CD4-positive, alpha-beta memory T cell (primary cell): ENCODE measurements at places on chromosomes 3 and 15. TPM values are rescaled to one million over a fixed set of nuclear protein-coding genes. Genes with fewer than 3 reads are reported as not detected.
A peak's percentile ranks its signal among the peaks of the same experiment; 100 is the strongest.

- no peak for DNase-seq
Measured at GRCh38 chr3:111534701-111535100, 7.3 kb upstream of the CD96 start.

- DNase-seq, result no peak
Measured at GRCh38 chr15:85619992-85620689, 174.6 kb downstream of the KLHL25 start.

DNA sequence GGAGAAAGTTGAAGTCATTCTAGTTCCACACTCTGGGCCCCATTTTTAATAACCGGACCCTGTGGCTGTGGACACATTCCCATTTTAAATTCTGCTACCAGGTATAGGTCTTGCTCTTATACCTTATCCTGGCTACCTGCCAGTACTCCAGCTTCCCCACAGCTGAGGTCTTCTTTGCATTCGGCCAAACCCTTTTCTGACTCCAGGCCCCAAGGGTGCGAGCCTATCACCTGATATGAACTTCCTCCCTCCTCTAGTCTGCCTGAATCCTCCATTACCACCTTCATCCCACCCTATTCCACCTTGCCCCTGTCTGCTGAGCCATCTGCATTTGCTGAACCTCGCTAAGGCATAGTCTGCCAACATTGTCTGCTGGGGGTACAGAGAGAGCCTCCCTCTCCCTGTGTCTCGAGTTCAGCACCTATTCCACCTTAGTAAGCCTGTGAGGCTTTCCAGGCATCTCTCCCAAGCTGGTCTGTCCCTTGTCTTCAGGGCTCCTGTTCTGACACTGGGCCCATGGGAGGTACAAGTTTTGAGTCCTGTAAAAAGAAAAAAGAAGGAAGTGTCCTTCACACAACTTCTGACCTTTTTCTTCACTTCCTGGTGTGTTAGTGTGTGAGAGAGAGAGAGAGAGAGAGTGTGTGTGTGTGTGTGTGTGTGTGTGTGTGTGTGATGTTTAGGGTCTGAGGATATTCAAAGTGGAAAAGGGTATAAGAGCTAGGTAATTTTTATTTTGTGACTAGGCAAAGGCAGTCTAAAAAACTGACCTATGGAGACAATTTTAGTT, 27.0 kb downstream of the PDE8A start:
- no peak for DNase-seq

DNA sequence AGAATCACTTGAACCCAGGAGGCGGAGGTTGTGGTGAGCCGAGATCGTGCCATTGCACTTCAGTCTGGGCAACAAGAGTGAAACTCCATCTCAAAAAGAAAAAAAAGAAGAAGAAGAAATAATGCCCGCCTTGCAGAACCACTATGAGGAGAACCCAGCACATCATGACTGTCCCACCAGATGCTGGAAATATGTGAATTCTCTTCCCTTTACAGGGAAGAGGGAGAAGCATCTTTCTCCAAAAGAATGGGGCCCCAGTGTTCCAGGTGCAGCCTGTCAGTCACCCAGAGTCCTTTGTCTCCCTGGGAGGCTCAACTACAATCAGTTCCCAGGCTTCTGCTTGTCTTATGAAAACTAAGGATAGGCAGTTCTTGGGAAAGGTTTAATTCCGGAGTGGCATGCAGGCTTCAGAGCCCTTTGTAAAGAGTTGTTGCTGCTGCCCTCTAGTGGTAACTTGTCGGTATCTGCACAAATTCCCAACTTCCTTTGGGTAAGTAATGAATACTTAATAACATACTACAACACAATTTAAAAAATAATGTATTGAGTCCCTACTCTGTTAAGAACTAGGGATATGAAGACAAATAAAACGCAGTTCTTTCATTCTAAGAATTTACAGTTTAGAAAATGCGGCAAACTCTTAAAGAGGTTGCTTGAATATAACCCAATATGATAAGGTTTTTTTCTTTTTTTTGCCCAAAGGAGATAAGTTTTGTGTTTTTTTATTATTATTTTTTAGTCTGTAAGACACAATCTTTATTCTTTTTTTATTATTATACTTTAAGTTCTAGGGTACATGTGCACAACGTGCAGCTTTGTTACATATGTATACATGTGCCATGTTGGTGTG, 18.6 kb upstream of the TICRR start:
- no peak for DNase-seq

GRCh38 chr15:60548101-60548500, 69.2 kb upstream of the ICE2 start:
- DNase-seq, result peak; percentile 53

- no peak for DNase-seq
Measured at GRCh38 chr3:46085421-46086082, 58.3 kb upstream of the XCR1 start.

- DNase-seq, result no peak
Measured at GRCh38 chr3:142981108-142981507, 17.6 kb upstream of the PAQR9 start.

DNA sequence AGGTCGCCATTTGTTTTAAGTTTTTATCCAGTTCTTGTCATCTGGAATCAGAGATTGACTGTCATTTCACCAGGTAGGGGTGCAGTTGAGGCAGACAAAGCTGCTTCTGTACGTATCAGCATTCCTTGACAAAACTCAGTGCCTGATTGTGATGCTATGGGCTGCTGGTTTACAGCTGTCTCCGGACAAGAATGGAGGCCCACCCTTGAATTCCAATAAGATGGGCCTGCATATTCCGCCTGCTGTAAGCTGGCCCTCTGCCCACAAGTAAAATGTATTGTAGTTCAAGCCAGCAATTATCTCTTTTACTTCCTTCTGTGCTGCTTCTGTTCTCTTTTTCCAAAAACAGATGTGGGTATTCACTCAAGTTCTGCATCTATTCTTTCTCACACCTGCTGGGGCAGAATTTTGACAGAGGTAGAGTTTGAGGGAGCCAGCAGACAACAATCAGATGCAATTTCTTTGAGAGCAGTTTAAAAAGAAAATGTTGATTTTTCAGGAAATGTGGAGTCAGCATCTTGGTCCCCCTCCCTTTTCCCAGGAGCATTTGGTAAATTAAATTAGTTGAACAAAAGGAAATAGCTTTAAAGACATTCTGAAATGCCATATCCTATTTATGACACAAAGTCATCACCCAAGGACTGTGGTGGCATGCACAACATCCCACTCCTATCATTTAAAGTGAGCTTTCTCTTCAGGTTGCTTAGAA, 53.5 kb downstream of the IQCH start:
- no peak for DNase-seq

- no peak for DNase-seq
Measured at GRCh38 chr3:44966795-44967278, 9.1 kb downstream of the ZDHHC3 start.

GRCh38 chr3:33115024-33115768, 1.4 kb downstream of the CRTAP start:
- DNase-seq, result no peak

- peak; percentile 64 for DNase-seq
Measured at GRCh38 chr15:40320931-40321371, 2.5 kb upstream of the INAFM2 start.

- DNase-seq, result no peak
Measured at GRCh38 chr15:40369971-40370370, 12.0 kb downstream of the DISP2 start.

- DNase-seq, result no peak
Measured at GRCh38 chr3:45623393-45623792, 28.8 kb downstream of the LIMD1 start.

GRCh38 chr15:72864681-72865080, 81.1 kb upstream of the ADPGK start:
- DNase-seq, result no peak

DNA sequence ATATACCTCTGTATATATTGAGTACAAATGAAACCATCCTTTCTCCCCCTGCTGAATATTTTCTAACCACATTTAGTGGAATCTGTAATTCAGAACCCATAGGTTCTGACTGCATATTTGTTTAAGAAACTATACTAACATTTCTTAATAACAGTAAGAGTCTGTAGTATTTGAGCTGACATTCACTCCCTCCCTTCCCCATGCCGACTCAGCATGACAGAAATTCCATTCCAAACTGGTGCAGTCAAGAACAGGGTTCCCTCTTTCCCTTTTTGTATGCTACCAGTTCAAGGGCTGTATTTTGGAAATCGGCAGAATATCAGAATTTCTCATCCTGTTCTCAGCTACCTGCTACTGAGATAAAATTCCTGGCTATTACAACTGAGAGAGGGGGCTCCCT, 796.6 kb upstream of the DPPA4 start:
- DNase-seq, result no peak

DNA sequence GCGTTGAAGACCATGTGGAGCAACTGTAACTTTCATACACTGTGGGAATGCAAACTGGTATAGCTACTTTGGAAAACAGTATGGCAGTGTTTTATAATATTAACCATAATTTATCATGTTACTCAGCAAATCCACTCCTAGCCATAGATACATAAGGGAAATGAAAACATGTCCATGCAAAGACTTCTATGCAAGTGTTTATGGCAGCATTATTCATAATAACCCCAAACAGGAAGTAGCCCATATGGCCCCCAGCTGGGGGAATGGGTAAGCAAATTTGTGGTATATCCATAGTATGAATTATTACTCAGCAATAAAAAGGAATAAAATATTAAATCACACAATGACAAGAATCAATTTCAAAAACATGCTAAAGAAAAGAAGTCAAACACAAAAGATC, 23.0 kb upstream of the GATA2 start:
- no peak for DNase-seq

- DNase-seq, result no peak
Measured at GRCh38 chr3:4950948-4951347, 28.3 kb upstream of the BHLHE40 start.

DNA sequence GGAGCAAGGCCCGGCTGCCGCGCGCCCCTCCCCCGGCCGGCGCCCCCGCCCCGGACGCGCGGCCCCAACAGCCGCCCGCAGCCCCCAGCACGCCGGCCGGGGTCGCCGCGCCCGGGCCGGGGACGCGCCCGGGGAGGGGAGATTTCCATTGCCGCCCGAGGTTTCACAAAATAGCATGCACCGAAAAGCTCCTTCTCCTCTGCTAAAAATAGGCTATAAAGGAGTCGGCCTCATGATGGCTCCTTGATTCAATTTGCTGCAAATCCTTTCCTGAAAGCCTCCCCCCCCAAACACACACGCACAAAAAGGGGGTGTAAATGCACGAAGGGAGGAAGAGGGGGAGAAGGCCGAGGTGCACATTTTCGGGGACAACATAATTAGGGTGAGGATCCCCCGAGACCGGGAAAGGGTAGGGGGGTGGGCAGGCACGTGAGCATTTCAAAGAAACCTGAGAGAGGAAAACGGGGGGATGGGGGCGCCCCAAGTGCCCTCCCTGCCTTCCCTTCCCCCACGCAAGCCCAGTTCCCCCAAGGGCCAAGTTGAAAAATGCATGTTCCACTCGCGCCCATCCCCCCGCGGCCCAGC, 734 bp downstream of the TBL1XR1 start:
- DNase-seq, result peak; percentile 60

GRCh38 chr15:22979238-22980188, 655 bp downstream of the CYFIP1 start:
- DNase-seq, result peak; percentile 22

GRCh38 chr15:49215768-49216739, 46.0 kb downstream of the GALK2 start:
- DNase-seq, result no peak

Gene WDR76
- 17.2 TPM for total RNA-seq

Gene CFAP92
- total RNA-seq, result not detected

Gene TRIM42
- total RNA-seq, result not detected

Gene BTLA
- 24.9 TPM for total RNA-seq
